HL-60 (cell line): ENCODE measurements at places on chromosomes 2 and 18.

GRCh38 chr18:57095884-57096283 is 51.0 kb upstream of the BOD1L2 start:
- DNase-seq: no peak

- DNase-seq: no peak
Measured at GRCh38 chr2:20983844-20984243, 60.0 kb downstream of the APOB start.

- no peak for DNase-seq
Measured at GRCh38 chr2:69017080-69017479, 4.1 kb downstream of the ANTXR1 start.

DNA sequence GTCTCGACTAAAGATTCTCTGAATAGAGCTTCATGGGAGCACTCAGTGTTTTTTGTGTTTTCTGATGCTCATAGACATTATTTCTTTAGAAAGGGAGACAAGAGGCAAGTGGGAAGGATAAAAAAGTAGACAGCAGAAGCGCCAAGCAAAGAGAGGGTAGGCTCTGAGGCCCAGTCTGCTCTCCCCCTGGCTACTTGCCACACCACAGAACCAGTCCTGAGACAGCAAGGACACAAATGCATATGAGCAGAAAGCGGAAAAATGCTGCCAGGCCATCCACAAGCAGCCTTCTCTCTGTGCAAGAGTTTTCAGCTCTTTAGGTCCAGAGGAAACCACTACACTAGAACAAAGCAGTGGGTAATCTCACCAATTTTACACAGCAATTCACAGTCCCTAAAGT is 285.4 kb downstream of the ZNF521 start:
- DNase-seq: no peak
